ENCODE measurements at places on chromosomes 13 and 19.

- DNase-seq: no peak
Observed at GRCh38 chr19:23539499-23539898, 144.2 kb upstream of the ZNF91 start.

DNA sequence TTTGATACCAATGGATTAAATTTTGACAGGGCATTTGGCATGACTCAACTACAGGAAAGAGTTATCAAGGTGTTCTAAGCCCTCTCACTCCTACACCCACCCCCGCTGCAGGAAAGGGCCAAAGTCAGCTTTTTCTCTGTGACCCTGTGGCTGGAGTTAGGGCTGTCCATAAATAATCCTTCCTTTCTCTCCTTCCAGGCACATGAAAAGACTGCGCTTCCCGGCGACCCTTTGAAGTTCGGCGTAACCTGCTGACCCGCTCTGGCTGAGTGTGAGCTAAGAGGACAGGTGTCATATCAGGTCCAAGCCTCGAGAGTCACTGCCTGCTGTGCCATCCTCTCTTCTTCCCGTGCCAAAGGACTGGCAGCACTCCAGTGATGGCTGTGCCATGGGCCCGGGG lies 25.6 kb downstream of the ZNF114 start:
- DNase-seq: no peak

DNA sequence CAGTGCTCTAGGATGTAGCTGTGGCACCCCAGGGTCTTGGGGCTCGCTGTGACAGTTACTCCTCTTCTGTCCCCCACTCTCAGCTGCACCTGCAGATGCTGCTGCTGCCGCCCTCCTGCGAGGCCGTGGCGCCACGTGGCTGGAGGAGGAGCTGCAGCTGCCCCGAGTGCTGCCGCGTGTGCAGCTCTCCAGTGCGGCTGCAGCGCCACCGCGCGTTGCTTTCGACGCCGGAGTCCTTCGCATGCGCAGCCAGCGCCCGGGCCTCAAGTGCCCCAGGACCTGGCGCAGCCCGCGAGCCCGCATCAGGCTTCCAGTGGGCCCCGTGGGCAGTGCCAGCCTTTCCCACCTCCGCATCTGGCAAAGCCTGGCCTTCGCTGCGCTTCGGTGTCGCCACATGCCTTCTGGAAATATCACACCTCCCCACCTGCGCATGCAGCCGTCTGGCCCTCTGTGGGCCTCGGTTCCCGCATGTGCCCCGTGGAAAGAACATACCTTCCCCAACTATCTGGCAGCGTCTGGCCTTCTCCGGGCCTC lies 692 bp upstream of the ZNF580 start:
- DNase-seq: no peak

DNA sequence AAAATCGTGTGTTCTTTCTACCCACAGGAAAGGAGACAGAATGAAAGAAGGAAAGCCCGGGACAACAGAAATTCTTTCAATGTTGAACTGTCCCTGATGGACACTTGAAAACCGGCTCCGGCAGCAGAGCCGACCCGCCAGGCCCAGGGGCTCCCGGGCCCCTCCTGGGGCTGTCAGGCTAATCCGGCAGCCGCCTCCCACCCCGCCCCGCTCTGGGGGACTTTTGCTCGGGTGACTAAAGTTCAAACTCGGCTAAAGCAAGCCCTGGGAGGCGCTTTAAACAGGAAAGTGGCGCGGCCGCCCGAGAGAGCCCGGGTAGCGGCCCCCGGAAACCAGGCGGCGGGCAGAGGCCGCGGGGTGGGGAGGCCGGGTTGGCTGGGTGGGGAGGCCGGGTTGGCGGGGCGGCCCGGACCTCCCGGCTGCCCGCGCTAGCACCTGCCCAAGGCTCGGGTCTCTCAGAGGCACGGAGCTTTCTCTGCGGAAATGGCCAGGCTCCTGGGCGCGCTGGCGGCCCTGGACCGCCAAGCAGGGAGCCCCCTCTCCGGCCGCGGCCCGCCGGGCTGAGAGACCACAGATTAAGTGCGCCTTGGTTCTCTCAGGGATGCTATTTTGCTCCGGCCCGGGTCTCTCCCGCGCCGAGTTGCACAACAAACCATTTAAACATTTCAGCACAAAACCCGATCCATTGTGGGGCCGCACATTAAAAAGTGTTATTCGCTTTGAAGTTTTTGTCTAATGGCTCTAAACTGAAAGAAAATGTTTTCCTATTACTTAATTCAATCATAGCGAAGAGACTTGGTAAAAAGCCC lies 2.6 kb upstream of the GSX1 start:
- no peak for DNase-seq

- DNase-seq: peak; percentile 66
Observed at GRCh38 chr19:2164020-2164998, 576 bp downstream of the DOT1L start.

GRCh38 chr19:29805031-29805965 lies 6.5 kb upstream of the CCNE1 start:
- no peak for DNase-seq

DNA sequence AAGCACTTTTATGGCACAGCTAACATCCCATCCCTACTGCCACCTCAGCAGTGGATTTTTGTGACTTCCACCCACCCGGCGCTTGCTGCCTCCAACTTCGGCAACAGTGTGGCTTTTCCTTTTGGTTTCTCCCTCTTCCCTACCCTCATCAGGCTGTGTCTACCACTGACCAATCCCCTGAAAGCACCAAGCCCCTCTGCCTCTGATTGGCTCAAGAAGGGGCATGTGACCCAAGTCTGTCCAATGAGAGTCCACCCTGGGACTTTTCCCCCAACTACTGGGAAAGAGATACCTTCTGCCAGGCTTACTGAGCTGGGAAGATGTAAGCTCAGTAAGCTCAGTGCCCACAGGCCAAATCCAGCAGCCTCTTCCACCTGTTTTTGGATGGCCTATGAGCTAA lies 5.8 kb downstream of the SMIM7 start:
- peak; percentile 55 for DNase-seq

DNA sequence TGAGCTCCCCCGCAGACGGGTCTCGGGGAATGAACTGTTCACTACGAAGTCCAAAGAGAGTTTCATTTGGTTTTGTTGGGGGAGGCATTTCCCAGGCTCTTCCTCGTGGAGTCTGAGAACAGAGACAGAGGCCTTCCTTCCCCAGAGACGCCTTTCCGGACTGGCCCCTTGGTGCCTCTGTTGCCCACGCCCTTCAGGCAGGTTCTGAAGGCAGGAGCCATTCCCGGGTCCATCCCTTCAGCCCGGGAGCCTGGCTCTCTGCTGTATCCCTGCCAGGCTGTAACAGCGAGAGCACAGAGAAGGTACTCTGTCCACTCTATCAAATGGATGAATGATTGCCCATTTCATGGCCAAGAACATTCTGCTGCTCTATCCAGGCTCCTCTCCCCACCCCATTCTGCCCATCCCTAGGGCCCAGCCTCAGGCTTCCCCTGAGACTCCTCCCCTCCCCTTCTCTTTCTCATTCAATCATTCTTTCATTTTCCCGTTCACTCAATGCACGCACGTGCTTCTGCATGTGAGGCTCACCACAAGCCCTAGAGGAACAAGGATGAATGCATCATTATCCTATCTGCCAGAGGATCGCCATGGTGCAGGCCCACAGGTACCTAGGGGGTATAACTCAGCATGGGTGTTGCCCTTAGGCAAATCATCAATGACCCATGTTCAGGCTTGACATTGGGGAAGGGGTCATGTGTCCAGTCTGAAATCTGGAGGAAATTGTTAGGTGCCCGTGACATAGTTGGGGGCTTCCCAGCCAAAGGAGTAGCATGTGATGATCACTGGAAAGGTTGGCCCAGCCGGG lies 298.6 kb downstream of the ZNF536 start:
- DNase-seq: no peak

GRCh38 chr13:42247883-42248282 lies 24.1 kb upstream of the AKAP11 start:
- DNase-seq: no peak

Measured in D341Med (cell line).